Epithelial cell of esophagus (primary cell): ENCODE measurements at places on chromosomes 3 and 15.
A peak's percentile ranks its signal among the peaks of the same experiment; 100 is the strongest.

DNA sequence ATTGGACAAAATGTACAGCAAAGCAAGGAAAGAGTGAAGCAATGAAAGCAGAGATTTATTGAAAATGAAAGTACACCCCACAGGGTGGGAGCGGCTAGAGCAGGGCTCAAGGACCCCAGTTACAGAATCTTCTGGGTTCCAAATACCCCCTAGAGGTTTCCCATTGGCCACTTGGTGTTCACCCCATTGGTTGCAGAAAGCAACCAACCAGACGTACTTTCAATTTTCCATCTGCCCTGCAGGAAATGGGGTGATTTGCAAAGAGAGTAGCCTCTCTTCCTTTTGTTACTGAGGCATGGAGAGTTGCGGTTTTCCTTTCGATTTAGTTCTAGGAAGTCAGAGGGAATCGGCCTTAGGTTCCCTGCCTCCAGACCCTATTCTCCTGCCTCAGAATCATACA, 2.4 kb downstream of the PML start:
- no peak for DNase-seq

DNA sequence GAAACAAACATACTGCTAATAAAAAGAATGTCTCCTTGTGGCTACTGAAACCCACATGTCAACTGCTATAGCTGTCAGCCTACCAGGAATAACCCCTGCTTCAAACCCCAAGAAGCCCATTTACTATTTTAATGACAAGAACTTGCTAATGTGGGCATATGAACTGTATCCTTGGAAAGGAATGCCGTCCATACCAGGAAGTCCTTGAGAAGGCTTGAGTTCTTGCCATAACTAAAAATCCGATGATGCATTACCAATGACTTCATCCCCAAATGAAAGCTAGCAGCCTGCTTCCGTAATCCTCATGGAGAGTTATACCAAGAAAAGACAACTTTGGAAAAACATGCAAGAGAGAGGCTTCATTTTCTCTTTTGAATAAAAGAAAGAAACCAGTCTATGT, 34.8 kb downstream of the MINDY4B start:
- peak; percentile 61 for DNase-seq

DNA sequence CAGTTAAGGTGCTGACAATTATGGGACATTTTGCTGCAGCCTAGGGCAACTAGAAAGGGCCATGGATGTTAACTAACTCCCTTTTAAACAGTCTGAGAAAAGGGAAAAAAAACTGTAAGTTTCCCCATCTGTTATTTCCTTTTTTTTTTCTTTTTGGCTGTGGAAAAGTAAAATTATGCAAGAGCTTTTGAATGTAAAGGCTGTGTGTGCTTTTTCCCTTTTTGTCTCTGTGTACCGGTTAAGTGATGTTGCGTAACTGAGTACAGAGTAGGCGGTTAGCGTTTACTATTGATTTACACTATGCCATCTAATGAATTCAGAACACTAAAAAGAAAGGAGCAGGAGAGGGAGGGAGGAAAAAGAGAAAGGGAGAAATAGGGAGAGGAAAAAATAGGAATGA, 403.6 kb downstream of the TIGIT start:
- DNase-seq = peak; percentile 17

DNA sequence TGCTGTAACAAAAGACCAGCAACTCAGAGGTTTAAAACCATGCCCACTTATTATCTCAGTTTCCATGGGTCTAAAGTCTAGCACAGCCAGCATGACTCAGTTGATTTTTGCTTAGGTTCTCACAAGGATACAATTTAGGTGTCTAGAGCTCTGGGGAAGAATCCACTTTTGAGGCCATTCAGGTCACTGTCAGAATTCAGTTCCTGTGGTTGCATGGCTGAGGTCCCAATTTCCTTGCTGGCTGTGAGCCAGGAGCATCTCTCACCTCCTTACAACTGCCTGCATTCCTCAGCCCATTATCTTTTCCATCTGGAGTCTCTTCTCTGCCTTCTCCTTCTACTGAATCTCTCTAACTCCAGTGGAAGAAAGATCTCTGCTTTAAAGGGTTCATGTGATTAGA, 240.5 kb upstream of the CFAP20DC start:
- DNase-seq = peak; percentile 18

- DNase-seq = no peak
Measured at GRCh38 chr3:182702216-182702615, 91.1 kb upstream of the ATP11B start.

- no peak for DNase-seq
Measured at GRCh38 chr3:188248036-188248561, 94.1 kb downstream of the LPP start.

GRCh38 chr15:63593705-63594671, 3.2 kb upstream of the FBXL22 start:
- peak; percentile 75 for DNase-seq

DNA sequence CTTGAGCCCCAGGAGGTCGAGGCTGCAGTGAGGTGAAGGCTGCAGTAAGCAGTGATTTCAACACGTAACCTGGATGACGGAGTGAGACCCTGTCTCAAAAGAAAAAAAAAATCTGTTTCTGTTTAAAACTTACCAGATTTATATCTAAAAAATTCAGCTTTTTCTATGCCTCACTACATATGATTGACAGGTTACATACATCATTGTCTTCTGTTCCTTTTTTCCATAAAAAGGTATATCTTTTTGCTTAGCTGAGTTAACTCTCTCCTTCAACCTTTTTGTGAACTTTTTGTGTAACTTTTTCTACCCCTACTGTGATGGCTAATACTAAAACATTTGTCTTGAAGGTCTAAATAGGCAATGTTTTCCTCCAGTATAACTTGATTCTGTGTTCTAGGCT, 38.6 kb upstream of the SETD2 start:
- no peak for DNase-seq

DNA sequence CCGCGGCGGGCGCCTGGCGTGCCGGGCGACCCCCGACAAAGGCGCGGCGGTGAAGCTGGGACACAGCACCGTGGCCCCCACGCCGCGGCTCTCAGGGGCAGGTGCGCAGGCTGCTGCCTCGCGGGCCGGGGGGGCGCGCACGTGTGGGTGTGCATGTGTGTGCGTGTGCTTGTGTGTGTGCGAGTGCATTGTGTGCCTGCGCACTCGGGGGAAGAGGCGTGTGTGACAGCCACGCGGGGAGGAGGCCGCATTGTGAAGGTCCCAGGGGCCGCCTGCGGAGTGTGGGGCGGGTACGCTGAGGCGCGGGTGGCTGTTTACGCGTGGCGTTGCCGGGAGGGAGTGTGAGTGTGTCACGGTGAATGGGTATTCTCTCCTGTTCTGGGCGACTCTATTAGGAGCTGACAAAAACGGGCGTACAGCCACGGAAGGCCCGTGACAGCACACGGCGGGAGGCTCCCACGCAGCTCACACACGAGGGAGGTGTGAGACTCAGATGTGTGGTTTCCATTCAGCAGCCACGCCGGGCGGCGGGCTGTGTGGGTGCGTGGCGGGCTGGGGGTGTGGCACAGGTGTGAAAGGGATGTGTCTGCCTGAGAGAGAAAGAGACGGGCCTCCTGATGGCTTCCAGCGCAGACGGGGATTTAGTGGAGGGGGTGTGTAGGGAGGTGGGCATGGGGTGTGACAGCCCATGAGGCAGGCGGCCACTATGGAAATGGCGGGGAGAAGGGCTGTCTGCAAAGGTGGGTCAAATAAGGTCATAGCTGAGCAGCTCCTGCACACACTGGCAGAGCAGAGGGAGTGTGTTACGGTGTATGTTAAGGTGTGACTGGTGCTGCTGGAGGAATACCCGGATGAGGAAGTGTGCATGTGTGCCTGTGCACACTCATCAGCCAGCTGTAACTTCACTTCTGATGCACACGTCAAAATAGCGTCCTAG, 750 bp downstream of the PODXL2 start:
- DNase-seq = no peak

GRCh38 chr15:90459368-90459767, 70.4 kb upstream of the CRTC3 start:
- DNase-seq = no peak

DNA sequence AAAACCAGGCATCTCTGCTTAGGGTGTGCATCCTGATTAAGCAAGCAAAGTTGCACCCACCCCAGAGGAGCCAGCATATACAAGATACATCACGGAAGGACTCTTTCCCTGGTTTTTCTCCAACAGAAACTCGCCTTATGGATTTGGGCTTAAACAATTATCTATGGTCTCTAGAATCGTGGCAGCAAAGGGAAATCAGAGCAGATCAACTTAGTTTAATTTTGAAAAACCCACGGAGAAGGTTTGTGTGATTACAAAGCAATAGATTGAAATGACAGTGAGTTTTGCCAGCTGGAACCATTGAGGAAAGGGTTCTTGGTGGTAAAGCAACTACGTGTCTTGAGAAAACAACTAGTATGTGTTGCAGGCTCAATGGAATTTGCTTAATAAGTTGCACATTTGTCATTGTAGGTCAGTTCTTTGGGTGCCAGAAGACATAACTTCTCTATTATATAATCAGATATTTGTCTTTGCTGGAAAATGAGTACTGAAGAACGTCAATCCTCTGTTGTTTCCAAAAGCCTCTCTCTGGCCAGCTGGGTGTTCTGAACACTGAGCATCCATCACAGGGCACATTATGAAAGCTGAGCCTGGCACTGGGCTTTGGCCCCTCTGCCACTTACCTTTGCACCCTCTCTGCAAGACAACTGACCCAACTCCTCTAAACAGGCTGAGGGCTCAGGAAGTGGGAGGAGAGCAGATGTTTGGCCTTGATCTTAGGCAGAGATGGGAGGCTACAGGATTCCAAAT, 75.7 kb upstream of the FBN1 start:
- no peak for DNase-seq

- DNase-seq = no peak
Measured at GRCh38 chr15:76894174-76894573, 11.0 kb downstream of the SCAPER start.
